ENCODE measurements at places on chromosomes 16 and 17.

- no peak for DNase-seq
Measured at GRCh38 chr17:1470071-1470754, 14.2 kb upstream of the CRK start.

- no peak for DNase-seq
Measured at GRCh38 chr16:65837464-65837863, 529.0 kb upstream of the CDH5 start.

DNA sequence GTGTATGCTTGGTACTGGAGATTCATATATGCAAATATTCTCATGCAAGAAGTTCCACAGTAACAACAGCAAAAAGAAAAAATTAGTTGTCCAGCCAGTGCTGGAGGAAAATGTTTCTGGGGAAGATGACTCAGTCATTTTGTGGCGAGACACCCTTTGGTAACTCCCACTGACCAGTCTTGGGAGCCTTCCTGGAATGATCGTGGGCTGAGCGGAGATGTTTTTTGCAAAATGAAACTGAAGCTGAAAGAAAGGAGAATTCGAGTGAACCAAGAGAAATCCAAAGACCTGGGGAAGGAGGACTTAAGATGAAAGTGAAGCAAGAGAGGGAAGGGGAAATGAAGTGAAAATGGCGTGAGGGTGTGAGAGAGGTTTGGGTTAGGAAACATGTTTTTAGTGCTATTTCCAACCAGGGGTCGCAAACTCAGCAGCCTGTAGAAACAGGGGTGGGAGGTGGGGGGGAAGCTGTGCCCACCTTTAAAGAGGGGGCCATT, 5.2 kb downstream of the ITPRIPL2 start:
- DNase-seq: no peak

DNA sequence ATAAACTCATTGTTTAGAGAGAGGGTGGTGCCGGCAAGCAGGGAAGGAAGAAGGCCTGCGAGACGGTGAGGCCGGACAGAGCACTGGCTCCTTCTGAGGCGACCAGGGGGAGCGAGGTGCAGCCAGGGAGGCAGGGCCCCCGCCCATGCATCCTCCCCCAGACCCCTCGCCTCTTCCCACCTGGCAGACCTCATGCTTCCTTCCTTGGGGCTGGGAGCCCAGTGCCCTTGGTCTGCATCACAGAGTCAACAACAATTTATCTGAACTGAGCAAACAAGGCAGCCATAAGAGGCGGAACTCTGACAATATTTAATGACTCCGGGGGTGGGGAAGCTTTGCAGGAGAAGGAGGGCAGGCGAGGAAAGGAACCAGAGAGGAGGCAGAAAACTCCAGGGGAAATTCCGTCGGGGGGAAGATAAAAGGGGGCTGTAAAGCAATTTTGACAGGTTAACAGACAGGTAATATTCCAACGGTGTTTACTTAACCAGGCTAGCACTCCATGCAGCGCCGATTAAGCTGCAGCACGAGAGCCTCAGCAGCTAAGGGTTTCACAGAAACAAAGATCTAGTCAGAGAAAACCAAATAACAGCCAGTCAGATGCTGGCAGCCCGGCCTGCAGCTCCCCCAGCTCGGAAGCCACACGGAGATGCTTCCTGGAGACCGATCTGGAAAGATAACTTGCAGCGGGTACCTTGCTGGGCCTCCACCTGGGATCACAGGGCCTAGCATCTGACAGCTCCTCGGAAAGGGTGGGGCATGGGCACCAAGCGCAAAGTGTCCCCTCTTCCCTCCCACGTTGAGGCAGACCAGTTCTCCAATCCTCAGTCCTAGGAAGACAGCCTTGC, 398.2 kb downstream of the SOX9 start:
- DNase-seq: no peak

DNA sequence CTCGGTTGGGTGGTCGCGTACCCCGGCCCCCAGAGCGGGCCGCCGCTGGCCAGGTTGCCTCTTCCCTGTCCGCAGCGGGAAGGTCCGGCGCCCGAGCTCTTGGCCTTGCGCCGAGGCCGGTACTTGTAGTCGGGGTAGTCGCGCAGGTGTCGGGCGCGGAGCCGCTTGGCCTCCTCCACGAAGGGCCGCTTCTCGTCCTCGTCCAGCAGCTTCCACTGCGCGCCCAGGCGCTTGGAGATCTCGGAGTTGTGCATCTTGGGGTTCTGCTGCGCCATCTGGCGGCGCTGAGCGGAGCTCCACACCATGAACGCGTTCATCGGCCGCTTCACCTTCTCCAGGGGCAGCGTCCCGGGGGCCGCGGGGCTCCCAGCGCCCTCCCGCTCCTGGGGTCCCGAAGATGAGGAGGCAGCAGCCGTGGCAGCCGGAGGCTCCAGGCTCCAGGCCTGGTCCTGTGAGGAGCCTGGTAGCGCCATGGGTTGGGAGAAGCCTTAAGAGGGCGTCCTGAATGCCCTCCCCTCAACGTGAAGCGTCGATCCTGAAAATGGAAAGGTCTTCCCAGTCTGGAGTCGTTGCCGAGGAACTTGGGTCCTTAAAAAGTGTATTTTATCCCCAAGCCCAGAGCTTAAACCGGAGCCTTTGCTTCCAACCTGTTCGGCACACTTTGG, 558 bp downstream of the SOX15 start:
- DNase-seq: peak; percentile 51

- no peak for DNase-seq
Measured at GRCh38 chr16:23365602-23366240, 63.6 kb downstream of the SCNN1B start.

DNA sequence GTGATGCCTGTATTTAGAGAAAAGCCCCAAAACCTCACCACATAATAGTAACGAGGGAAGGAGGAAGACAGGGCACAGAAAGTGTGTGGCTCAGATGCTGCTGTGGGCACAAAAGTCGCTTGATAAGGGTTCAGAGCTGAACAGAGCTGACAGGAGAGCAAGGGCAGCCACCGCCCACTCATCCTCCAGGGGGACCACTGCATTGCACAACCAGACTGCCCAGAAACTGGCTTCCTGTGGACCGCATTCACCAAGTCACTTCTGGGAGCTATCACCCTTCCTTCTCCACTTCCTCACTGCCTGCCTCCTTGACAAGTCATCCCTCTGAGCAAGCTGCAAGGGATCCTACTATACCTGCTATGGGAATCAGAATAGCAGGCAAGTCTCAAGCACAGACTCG, 512.4 kb upstream of the CDH11 start:
- DNase-seq: no peak

- DNase-seq: no peak
Measured at GRCh38 chr16:23424292-23424958, 28.6 kb downstream of the COG7 start.

GRCh38 chr17:61130330-61130729, 269.3 kb upstream of the TBX2 start:
- no peak for DNase-seq

DNA sequence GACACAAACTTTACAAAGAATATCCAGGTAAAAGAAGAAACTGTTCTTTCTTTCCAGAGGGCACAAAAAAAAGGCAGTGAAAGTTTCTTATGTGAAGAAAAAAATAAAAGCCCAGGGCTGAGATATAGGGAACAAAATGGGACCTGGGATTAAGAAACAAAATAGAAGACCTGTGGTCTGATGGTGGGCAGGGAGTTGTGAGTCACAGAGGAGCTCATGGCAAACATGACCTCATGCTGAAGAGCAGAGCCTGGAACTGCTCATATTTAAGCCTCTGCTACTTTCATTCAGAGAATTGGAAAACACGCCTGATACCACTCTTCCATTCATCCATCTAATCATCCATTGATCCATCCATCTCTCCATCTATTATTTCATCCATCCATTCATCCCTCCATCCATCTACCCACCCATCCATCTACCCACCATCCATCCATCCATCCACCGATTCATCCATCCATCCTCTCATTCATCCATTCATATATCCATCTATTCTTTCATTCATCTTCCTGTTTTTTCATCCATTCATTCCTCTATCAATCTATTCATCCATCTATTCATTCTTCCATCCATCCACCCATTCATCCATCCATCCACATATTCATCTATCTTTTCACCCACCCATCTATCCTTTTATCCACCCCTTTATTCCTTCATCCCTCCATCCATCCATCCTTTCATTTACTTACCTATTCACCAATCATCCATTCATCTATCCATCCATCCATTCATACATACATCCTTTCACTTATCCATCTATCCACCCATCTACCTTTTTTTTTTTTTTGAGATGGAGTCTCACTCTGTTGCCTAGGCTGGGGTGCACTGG, 30.0 kb downstream of the WFDC1 start:
- no peak for DNase-seq

DNA sequence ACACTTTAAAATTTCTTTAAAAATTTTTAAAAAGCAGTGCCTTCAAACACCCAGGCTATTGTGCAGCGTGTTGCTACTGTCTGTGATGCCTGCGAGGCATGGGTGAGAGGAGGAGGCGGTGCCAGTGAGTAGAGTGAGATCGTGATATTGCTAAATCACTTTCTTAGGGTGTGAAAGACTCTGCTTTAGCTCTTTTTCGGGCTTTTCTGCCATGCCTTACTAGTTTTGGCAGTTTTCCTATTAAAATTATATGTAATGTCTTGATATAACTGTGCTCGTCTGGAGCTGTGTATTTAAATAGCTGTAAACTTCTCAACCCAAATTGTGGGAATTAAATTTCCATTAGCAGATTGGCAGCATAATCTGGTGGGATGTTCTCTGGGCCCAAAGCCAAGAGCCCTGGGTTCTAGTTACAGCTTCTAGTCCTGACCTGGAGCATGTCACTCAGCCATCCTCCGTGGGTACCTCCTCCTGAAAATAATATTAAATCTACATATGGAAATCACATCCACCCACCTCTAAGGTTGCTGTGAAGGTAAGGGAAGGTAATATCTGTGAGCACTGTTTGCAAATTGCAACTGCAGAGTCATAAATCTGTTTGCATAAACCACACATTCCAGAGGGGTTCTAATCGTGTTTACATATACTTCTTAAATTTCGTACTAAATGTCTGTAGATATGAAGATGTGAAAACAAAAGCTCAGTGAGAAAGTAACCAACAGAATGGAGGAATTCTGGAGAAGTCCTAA, 264.3 kb upstream of the CACNG5 start:
- no peak for DNase-seq

DNA sequence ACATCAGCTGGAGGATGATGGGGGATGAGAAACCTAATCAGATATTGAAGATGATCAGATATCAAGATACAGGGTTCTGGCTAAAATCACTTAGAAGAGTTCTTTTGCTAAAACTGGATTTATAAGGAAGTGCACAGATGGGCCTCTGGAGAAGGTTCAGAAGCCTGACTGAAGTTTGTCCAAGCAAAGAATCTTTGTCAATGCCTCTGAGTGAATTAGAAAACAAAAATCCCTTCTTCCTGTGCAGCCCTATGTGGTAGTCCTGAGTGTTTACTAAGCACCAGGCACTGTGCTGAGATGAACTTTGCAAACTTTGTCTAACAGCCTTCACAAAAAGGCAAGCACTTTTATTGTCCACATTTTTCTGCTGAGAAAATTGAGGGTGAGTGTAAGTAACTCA, 11.4 kb upstream of the CENPV start:
- DNase-seq: no peak

DNA sequence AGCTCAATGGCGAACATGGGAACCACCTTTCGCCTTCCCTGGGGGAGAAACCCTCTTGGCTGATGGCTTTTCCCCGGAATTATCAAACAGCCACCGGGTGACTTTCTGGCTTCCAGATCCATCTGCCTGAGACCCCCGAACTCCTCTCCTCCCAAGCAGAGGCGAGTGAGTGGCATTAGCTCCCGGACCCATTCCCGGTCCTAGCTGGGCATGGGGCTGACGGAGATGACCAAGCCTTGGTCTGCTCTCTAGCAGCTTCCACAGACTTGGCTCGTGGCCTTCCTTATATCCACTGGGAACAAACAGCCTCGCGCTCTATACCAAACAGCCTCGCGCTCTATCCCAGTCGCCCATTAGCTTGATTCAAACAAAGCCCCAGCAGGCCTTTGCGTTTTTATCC, 62.4 kb downstream of the CCDC182 start:
- no peak for DNase-seq

- DNase-seq: no peak
Measured at GRCh38 chr17:29291163-29291752, 2.7 kb downstream of the NUFIP2 start.

DNA sequence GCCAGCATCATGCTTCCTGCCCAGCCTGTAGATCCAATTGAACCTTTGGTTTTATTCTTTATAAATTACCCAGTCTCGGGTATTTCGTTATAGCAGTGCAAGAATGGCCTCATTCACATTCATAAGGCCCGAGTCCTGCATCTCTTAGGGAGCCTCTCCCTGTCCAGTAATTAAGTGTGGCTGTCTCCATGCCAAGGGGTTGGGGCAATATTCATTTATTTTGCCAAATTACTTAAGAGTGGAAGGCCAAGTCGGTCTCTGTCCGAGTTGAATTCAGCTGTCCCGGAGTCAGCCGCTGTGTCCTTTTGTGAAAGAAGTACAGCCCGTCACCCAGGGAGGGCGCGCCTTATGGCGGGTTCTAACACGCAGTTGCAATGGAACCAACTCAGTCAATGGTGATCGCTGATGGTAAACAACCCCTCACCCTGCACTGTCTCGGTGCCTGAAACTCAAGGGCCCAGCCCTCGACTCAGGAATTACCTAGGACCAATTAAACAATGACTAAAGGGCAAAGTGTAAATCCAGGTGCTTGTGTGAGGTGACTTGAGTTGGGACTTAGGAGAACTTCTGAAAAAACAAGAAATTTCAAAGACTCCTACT, 22.2 kb downstream of the KIAA0513 start:
- no peak for DNase-seq

- no peak for DNase-seq
Measured at GRCh38 chr17:35907691-35908090, 22.9 kb downstream of the RDM1 start.

- peak; percentile 6 for DNase-seq
Measured at GRCh38 chr16:57609541-57610401, 18.7 kb upstream of the ADGRG1 start.

GRCh38 chr16:86472366-86472765, 38.0 kb upstream of the FOXF1 start:
- DNase-seq: no peak

DNA sequence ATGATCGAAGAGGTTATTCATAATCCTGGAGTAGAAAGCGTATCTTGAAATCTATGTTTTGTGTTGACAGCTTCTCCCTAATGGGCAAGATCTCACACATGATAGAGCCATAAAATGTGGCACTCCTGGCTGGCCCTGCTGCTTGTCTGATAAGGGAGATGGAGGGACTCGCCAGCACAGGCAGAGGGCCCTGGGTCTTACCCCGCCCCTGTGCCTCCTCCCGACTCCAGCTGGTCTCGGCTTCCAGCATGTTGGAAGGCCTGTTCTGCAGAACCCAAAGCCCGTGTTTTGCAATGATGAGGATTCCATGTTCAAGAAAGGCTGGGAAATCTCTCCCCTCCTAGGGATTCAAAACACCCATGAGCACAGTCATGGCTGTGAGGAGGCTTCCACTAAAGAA, 106.7 kb upstream of the SDK2 start:
- no peak for DNase-seq

- DNase-seq: no peak
Measured at GRCh38 chr16:75304521-75305363, 53.3 kb upstream of the BCAR1 start.

GRCh38 chr17:17647524-17648178, 33.6 kb upstream of the RAI1 start:
- no peak for DNase-seq

DNA sequence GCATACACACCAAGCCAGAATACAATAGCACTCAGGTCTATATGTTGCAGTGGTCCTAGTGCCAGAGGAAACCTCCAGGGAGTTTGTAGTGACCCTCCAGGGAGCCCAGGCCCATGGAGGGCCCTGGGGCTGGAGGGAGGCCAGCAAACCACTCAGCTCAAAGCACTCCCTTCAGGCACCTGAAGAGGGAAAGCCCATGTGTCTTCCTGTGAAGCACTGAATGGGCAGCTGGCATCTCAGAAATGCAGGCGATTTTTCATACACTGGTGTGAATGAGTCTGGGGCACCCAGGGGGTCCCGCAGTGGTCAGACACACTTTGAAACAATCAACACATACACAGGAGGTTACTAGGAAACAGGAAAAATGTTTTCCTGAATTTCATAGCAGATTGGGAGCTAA, 12.8 kb downstream of the TBC1D26 start:
- DNase-seq: no peak
